GM23338 (cell line): ENCODE measurements at places on chromosomes 13 and 19. TPM values are rescaled to one million over a fixed set of nuclear protein-coding genes. Genes with fewer than 3 reads are reported as not detected.

Gene RNF17
- not detected in 2 replicates for total RNA-seq

Gene OR7G1
- total RNA-seq = not detected in 2 replicates

Gene KLK4
- total RNA-seq = 0.54 and 0.76 TPM in 2 replicates

DNA sequence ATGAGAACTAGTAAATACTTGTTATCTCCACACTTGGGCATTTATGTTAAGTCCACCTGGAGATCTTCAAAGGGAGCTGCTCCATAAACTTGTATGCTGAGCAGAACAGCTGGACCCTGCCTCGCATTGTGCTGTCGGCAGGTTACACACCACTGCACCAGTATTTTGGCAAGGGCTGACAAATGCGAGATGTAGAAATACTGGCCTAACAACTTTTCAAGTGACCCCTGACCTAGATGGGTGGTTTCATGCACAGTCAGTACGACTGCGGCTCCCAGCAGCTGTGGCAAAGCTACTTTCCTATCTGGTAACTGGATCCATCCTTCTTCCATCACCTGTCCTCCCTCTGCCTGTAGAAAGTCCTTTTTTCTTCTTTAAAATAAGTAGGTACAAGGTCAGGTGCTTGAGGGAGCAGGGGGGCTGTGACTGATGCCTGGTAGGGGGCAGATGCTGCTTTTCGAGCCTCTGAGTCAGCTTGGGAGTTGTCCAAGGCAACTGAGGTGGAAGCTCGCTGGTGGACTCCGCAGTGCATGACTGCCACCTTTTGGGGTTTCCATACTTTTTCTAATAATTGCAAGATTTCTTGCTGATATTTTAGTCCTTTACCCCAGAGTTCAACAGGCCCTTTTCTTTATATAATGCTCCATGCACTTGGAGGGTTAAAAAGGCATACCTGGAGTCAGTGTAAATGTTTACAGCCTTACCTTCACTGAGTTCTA lies 86.8 kb downstream of the SLC25A15 start:
- no peaks in the 10 kb centered on the region for H3K27me3 ChIP-seq
- no peak overlapping the region for H3K4me3 ChIP-seq
- H3K4me1 ChIP-seq = no peaks in the 10 kb centered on the region
- H3K36me3 ChIP-seq = peaks cover 3% of the 10 kb centered on the region; the same call in 1 of the 2 replicates
- no peak overlapping the region for H3K27ac ChIP-seq

GRCh38 chr13:50016444-50016843 lies 1.2 kb downstream of the KCNRG start:
- H3K36me3 ChIP-seq = no peaks in the 10 kb centered on the region; the same call in 1 of the 2 replicates
- DNase-seq = no peak
- no peaks in the 10 kb centered on the region for H3K27me3 ChIP-seq
- H3K4me3 ChIP-seq = no peak overlapping the region

DNA sequence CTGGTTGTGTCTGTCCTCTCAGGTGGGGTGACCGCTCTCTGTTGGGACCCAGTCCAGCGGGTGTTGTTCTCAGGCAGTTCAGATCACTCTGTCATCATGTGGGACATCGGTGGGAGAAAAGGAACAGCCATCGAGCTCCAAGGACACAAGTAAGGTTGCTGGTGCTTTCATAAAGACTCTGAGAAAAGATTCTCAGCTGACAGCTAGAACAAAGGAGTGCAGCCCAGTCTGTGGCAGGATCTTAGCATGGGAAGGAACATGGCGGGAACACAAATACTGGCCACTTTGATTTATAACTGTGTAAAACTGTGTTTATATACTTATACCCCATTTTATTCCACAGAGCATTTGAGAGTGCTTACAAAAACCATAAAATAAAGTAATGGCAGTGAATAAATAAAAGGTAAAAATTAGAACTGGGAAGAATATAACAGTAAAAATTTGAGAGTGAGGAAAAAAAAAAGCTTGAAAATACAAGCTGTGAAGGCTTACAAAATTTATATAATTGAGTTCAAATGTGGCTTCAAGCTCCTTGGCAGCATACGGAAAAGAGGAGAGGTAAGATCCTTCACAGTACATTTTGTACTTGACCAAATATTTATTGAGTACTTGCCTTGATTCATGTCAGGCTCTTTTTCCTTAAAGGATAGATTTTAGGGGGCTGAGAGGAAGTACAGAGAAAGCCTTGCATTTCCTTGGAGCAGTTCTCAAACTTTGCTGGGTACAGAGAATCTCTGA lies 64.8 kb downstream of the DHRS12 start:
- H3K27ac ChIP-seq = no peak overlapping the region; the same call in 1 of the 2 replicates
- H3K4me1 ChIP-seq = no peaks in the 10 kb centered on the region
- no peak overlapping the region for H3K4me3 ChIP-seq
- DNase-seq = no peak
- H3K27me3 ChIP-seq = no peaks in the 10 kb centered on the region
- H3K36me3 ChIP-seq = peaks cover 29% of the 10 kb centered on the region

- no peak for DNase-seq
- no peak overlapping the region for H3K27ac ChIP-seq
- no peaks in the 10 kb centered on the region; the same call in 1 of the 2 replicates for H3K36me3 ChIP-seq
- no peaks in the 10 kb centered on the region for H3K4me1 ChIP-seq
These were observed 6.0 kb downstream of the CYP4F11 start for GRCh38 chr19:15928321-15928720.

- H3K27me3 ChIP-seq = no peaks in the 10 kb centered on the region
- H3K4me1 ChIP-seq = no peaks in the 10 kb centered on the region
- H3K36me3 ChIP-seq = no peaks in the 10 kb centered on the region
- H3K27ac ChIP-seq = no peak overlapping the region
- no peak overlapping the region for H3K4me3 ChIP-seq
These were observed 17.8 kb downstream of the ACTL9 start for GRCh38 chr19:8680676-8681344.

DNA sequence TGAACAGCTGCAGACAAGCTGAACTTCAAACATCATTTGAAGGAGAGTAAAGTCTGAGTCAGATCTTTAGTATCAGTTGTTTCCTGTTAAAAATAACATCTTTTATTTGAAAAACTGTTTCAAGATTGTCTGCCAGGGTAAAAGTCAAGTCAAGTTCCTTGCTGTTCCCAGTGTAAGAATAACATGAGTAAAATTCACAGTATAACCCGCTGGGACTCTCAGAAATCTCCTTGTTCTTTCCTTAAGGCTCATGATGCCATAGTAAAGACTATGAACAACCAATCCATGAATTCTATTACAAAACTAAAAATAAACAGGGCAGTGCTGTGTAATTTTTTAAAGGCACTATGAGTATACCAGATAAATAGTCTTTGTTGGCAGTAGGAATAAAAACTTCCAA lies 112.9 kb downstream of the IRS2 start:
- no peaks in the 10 kb centered on the region for H3K27me3 ChIP-seq
- no peak for DNase-seq
- no peaks in the 10 kb centered on the region for H3K36me3 ChIP-seq
- H3K27ac ChIP-seq = no peak overlapping the region
- H3K4me3 ChIP-seq = no peak overlapping the region

DNA sequence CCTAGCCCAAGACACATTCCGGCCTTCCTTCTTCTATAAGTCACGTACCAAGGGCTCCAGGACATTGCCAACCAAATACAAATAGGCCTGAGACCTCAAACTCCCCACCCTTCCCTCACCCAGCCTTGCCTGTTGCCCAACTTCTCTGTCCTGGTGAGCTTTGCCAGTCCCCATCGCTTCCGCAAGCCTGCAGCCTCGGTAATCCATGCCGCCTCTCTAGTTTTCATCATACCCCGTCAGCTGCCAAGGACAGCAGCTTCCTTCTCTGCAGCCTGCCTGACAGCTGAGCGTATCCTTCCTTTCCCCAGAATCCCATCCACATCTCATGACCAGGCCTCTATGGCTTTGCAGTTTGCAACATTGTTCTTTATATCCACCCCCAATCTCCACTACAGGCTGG lies 36.6 kb upstream of the POMP start:
- no peak overlapping the region for H3K27ac ChIP-seq
- H3K4me1 ChIP-seq = no peaks in the 10 kb centered on the region
- H3K4me3 ChIP-seq = no peak overlapping the region
- H3K27me3 ChIP-seq = no peaks in the 10 kb centered on the region
- no peaks in the 10 kb centered on the region for H3K36me3 ChIP-seq

DNA sequence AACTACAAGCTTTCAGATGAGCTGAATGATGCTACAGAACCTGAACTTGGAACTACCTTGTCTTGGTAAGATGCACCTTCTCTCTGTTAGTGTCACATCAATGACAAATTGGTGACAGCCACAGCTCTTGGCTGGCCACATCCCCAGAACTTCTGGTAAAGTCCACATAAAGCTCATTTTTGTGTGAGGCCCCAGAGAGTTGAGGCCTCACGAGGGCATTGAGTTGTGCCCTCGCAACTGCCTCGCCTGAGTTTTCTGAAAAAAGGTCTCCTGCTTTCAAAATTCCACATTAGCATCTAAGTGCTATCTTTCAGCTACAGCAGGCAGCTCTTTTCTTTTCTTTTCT lies 42.6 kb downstream of the MRPL57 start:
- no peaks in the 10 kb centered on the region for H3K4me1 ChIP-seq
- H3K27me3 ChIP-seq = no peaks in the 10 kb centered on the region
- no peak overlapping the region for H3K27ac ChIP-seq

- H3K27me3 ChIP-seq = no peaks in the 10 kb centered on the region
- no peak for DNase-seq
- no peak overlapping the region for H3K27ac ChIP-seq
- H3K4me3 ChIP-seq = no peak overlapping the region
These were observed 2.8 kb downstream of the FZR1 start for GRCh38 chr19:3508771-3509535.

DNA sequence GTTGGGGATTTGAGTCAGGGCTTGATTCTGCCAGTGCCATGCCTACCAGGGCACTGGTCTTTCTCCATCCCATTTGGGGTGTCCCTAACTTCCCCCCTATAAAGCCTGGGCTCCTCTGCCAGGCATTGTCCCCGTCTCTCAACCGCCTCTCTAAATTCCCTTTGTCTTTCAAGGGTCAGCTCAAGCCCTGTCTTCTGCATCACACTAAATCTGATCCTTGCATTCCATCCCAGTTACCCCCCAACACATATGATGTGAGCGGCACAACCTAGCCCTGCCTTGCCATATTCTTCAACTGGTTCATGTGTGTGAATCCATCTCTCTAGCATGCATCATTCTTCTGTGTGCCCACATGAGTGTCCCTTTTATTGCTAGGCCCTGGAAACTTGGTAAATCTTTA lies 480.9 kb downstream of the ZNF536 start:
- no peak overlapping the region for H3K27ac ChIP-seq
- no peaks in the 10 kb centered on the region for H3K27me3 ChIP-seq
- no peaks in the 10 kb centered on the region for H3K4me1 ChIP-seq
- H3K36me3 ChIP-seq = no peaks in the 10 kb centered on the region
- H3K4me3 ChIP-seq = no peak overlapping the region

GRCh38 chr19:9531933-9532332 lies 6.5 kb downstream of the ZNF426 start:
- H3K4me1 ChIP-seq = no peaks in the 10 kb centered on the region
- peaks cover 95% of the 10 kb centered on the region for H3K36me3 ChIP-seq
- H3K4me3 ChIP-seq = no peak overlapping the region
- peaks cover 4% of the 10 kb centered on the region; the same call in 1 of the 2 replicates for H3K27me3 ChIP-seq
- DNase-seq = no peak

GRCh38 chr19:4279267-4279529 lies 132 bp downstream of the SHD start:
- no peaks in the 10 kb centered on the region for H3K36me3 ChIP-seq
- H3K27ac ChIP-seq = no peak overlapping the region
- DNase-seq = no peak
- peaks cover 44% of the 10 kb centered on the region for H3K27me3 ChIP-seq
- H3K4me3 ChIP-seq = peak overlapping the region; percentile 85

- H3K4me1 ChIP-seq = 0 out of 2 replicates have a peak, but pooled peaks cover 3% of the 10 kb centered on the region
- no peaks in the 10 kb centered on the region for H3K36me3 ChIP-seq
- no peak overlapping the region for H3K27ac ChIP-seq
These were observed 26.9 kb upstream of the KLF2 start for GRCh38 chr19:16297575-16298178.

- DNase-seq = peak; percentile 63
- peaks cover 32% of the 10 kb centered on the region for H3K27me3 ChIP-seq
- H3K36me3 ChIP-seq = 0 out of 2 replicates have a peak, but pooled peaks cover 2% of the 10 kb centered on the region
- peak within 1 kb of the TSS; percentile 98 for H3K27ac ChIP-seq
These were observed at the start of gene UBE2M for GRCh38 chr19:58558066-58558622. Gene UBE2M, minus strand, starts transcription at chr19:58558611. Its CDS starts 230 bp downstream, at chr19:58558381.

DNA sequence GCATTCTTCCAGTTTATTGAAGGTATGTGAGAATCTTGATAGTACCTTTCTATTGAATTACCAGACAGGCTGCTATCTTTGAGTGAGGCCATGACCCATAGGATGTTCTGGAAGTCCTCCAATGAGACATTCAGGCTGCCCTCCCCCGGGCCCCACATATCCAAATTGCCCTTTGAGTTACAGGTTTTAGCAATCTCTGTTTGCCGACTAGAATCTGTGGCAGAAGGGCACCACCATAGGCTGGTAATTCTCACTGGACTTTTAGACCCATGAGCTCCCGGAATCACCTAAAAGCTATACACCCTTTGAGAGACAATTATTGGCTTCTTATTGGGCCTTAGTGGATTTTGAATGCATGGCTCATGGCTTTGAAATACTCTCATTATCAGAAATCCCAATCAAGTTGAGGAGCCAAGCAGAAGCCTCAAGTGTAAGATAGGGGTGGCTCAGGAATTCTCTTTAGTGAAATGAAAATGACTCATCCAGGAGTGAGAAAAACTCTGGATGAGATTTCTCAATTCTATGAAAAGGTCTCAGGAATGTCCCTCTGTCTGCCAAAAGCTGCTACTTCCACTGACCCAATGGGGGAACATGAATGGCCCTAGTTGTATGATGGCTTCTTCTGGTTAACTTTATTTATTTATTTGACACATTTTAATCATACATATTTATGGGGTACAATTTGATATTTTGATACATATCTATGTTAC lies 172.1 kb upstream of the CSNK1A1L start:
- no peak overlapping the region for H3K4me3 ChIP-seq
- DNase-seq = no peak
- H3K27ac ChIP-seq = no peak overlapping the region
- H3K27me3 ChIP-seq = no peaks in the 10 kb centered on the region
- H3K4me1 ChIP-seq = no peaks in the 10 kb centered on the region
- H3K36me3 ChIP-seq = no peaks in the 10 kb centered on the region

DNA sequence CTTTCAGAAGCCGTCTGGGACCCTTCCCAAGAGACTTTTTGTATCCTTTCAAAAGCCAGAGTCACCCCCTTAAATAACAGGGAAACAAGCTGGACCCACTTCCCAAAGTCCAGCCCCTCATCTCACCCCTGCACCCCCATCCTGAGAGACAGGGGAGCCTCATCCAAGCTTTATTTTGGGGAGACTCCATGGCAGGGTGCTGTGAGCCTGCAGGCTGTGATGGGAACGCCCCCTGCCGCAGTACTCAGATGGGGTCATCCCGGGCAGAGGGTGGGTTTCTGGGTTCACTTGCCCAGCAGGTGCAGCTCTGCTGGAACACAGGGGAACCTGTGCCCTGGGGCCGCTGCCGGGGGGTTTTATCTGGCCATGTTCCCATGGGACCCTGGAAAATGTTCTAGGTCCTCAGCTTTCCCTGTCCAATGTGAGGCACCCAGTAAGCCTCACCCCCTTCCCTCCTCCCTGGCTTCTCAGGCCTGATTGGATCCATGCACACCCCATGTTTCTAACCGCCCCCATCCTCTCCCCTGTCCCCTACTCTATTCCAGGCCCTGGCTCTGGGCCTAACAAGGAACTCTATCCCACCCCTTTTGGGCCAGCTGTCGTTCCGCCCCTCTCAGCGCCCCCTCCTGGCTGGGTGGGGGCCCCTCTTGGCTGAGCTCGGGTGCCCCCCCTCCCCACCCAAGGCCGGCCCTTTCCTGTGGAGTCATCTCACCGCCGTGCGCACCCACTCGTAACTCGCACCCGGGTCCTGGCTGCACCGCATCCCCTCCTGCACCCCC lies 1.0 kb downstream of the HIF3A start:
- H3K27me3 ChIP-seq = no peaks in the 10 kb centered on the region
- H3K27ac ChIP-seq = no peak overlapping the region
- H3K4me3 ChIP-seq = peak overlapping the region; percentile 91
- H3K36me3 ChIP-seq = no peaks in the 10 kb centered on the region
- peaks cover 43% of the 10 kb centered on the region for H3K4me1 ChIP-seq

- no peaks in the 10 kb centered on the region for H3K36me3 ChIP-seq
- H3K4me1 ChIP-seq = peaks cover 38% of the 10 kb centered on the region
- no peak for DNase-seq
- H3K4me3 ChIP-seq = no peak overlapping the region
- no peaks in the 10 kb centered on the region for H3K27me3 ChIP-seq
These were observed 77.3 kb downstream of the ZNF486 start for GRCh38 chr19:20244356-20244755.
